ENCODE measurements at places on chromosomes 7 and 10.

GRCh38 chr10:124975977-124976514 lies 34.1 kb downstream of the ZRANB1 start:
- DNase-seq, result no peak

DNA sequence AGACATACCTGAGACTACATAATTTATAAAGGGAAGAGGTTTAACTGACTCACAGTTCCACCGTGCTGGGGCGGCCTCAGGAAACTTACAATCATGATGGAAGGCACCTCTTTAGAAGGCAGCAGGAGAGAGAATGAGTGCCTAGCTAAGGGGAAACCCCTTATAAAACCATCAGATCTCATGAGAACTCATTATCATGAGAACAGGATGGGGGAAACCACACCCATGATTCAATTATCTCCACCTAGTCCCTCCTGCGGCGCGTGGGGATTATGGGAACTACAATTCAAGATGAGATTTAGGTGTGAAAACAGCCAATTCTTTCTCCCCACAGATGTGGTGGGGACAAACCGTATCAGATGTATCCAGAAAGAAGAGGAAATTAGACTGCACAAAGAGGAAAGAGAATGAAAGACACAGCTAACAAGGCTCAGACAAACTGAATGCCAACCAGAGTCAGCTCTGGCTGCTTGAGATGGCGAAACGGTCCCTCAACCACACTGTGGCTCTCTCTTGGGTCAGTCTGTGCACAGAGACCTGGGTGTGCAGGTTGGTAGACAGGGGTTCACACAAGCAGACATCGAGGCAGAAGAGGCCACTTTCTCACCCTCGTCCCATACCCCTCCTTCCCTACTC lies 375.6 kb downstream of the SFMBT2 start:
- peak; percentile 71 for DNase-seq

GRCh38 chr7:26500749-26501352 lies 209.2 kb downstream of the SNX10 start:
- no peak for DNase-seq

DNA sequence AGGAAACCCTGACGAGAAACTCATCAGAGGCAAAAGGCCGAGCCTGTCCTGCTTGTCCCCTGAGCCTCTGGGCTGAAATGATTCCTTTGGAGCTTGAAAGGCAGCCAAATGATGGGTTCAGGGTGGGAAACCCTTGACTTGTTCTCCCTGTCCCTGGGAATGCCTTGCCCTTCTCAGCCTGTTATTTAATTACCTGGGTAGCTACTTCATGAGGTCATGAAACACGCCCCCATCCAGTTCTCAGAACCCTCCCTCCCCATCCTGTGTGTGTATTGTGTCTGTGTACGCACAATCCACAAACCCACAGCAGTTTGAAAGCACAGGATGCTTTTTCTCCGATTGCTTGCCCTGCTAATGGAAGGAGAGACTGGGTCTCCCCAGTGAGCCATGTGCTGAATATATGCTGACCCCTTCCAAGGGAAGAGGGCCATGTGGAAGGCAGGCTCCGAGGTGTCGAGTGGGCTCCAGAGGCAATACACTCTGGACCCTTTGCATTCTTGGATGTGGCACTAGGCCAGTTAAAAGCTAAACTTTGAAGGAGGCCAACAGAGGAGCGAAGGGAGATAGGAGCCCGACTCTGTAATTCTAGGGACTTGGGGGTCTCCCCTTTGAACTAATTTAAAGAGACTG lies 10.6 kb downstream of the DUSP5 start:
- no peak for DNase-seq

- no peak for DNase-seq
These were observed 314.3 kb upstream of the ZMIZ1 start for GRCh38 chr10:78754269-78755062.

GRCh38 chr10:73999703-74000102 lies 1.8 kb downstream of the VCL start:
- DNase-seq, result no peak

GRCh38 chr7:95725205-95725604 lies 47.1 kb upstream of the DYNC1I1 start:
- no peak for DNase-seq

- DNase-seq, result no peak
These were observed 13.0 kb downstream of the ESYT2 start for GRCh38 chr7:158816271-158816670.

GRCh38 chr10:48684792-48685623 lies at the start of gene WDFY4:
Gene WDFY4 (plus strand): TSS chr10:48684873. CDS start chr10:48709733, 24,860 bp downstream.
- DNase-seq, result no peak

GRCh38 chr7:80935991-80936780 lies 17.3 kb upstream of the SEMA3C start:
- DNase-seq, result no peak
